ENCODE measurements at places on chromosomes 5 and 9.

GRCh38 chr9:133171161-133171961, 7.6 kb upstream of the GBGT1 start:
- DNase-seq: no peak

- no peak for DNase-seq
Observed at GRCh38 chr5:42760426-42760825, 3.8 kb downstream of the CCDC152 start.

- DNase-seq: no peak
Observed at GRCh38 chr5:39231705-39232525, 12.6 kb upstream of the FYB1 start.

GRCh38 chr9:105608721-105609598, 51.0 kb downstream of the FKTN start:
- no peak for DNase-seq

DNA sequence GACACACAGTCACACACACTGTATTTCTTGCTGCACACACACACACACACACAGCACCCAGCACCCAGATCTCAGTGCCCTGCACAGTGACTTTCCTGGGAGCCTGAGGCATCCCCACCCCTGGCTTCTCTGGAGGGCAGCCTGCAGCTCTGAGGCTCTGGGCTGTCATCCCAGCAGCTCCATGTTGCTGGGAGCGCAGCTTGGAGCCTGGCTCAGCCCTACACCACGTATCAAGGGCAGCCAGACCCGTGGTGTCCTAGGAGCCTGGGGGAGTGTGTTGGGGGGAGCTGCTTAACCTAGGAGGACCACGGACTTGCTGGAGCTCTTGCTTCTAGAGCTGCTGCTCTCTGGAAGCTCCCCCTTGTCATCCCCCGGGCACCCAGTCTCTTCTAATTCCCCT, 5.2 kb downstream of the IER5L start:
- DNase-seq: no peak

GRCh38 chr9:21096172-21096900, 18.6 kb upstream of the IFNB1 start:
- peak; percentile 21 for DNase-seq

DNA sequence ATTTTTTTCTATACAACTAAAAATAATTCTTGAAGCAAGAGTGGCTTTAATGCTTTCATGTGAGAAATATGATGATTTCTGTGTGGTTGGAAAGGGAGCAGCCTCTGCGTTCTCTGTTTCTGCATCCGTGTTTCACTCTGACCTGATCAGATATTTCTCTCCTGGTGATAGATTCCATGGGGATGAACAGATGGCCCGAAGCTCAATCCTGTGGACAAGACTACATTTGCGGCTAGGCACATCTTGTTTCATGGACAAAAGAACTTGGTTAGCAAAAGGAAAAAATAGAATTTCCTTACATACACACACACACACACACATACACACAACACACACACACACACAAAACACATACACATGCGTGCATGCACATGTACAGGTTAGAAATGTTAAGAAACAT, 218.2 kb upstream of the ADAMTS16 start:
- no peak for DNase-seq

DNA sequence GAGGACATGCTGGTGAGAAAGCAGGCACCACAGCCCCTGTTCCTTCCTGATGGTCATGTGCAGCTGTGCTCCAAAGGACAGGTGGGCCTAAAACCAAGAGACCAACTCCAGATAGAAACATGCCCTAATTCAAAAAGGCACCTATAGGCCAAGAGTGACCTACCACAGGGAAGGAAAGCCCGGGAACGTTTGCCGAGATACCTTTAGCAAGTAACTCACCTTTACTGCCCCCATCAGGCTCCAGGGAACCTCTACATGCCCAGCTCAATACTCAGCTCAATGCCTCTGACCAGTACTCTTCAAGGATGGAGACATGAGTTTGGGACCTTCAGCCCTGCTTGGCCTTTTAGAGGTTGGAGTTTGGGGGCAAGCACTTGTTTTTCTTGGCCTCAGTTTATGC, 172.8 kb upstream of the FSTL4 start:
- DNase-seq: no peak

- DNase-seq: no peak
Observed at GRCh38 chr5:14269395-14269794, 126.3 kb downstream of the TRIO start.

GRCh38 chr5:111551161-111551560, 38.8 kb upstream of the STARD4 start:
- no peak for DNase-seq

- no peak for DNase-seq
Observed at GRCh38 chr5:170722316-170722715, 61.2 kb upstream of the GABRP start.

GRCh38 chr9:123769719-123770118, 160.2 kb downstream of the DENND1A start:
- no peak for DNase-seq

DNA sequence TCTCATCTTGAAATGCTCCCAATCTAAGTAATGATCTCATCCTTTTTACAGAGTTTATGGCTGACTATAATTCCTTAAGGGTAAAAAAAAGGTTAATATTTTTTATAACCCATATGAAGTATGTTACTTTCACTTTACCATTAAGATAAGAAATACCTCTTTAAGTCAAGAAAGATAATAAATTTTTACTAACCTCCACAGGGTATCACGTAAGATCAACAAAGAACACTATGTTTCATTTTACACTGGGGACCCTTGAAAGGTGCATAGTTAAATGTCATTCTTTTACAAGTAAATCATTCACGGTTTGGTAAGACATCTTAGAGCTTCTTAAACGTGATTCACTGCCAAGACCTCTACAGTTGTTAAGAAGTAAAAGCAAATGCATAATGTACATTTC, 472.7 kb upstream of the CDH9 start:
- no peak for DNase-seq

DNA sequence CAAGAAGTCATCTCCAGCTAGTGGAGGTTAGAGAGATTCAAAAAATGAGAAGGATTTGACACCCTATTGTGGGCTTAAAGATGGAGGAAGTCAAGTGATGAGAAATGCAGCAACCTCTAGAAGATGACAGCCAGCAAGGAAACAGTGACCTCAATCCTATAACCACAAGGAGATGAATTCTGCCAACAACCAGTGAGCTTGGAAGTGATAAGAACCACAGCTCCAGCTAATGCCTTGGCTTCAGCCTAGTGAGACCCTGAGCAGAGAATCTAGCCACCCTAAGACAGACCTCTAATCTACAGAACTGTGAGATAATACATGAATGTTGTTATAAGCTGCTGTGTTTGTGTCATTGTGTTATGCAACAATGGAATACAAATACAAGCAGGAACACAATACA, 262.4 kb downstream of the GRIA1 start:
- no peak for DNase-seq

GRCh38 chr5:42614509-42614908, 142.1 kb upstream of the CCDC152 start:
- no peak for DNase-seq

DNA sequence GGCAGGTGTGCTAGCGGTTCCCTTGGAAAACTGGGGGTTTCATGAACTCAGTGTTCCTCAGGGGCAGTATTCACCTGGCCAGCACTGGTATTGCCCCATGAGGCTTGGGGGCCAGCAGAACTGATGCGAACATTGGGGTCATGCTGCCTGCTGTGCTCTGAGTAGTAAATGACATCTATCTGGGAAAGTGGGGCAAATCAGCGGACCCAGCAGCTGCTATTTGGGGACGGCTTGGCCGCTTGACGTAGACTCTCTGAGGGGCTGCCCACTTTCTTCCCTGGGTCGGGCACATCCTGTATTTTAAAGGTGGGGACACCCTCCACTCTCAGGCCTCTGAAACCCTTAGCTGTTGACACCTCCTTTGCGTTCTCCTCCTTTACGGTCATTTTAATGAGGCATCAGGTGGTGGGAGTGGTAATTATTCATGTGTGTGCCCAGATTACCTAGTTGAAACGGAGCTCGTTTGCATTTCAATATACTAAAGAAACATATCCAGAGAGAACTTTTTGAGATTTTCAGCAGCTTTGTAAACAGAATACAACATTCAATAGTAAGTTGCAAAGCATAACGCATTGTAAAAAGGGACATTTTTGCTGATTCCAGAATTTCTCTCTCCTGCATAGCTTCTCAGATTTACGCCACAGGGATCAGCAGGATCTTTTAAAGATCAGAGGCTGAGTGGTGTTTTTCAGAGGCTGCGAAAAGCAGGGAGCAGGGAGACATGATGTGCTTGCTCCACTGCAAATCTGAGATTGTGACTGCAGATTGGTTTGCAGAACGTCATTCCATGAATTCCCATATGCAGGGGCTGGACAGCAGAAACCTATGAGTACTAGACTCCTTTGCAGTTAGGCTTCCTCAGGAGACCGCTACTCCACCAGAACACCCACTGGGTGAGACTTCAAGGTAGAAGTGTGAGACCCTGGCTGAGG, 56.8 kb upstream of the ZFR start:
- DNase-seq: no peak

- no peak for DNase-seq
Observed at GRCh38 chr9:77903666-77904285, 127.8 kb downstream of the GNAQ start.

GRCh38 chr5:80704221-80704620, 49.4 kb upstream of the DHFR start:
- DNase-seq: no peak

DNA sequence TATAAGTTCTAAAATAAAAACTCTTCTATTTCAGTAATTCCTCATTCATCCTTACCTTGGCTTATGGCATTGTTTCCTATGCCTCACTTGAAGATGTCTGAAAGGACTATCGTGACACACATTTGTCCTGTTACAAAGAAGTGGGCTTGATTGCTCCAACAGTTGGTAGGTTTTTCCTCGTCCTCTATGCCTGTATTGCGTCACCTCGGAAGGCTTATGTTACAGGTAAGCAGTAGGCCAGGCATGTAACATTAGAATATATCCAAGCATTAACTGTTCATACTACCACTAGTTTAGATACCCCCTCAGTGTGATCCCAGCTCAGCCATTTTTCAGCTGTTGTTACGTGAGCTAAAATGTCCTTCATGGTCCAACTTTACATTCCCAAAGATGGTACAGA, 116.7 kb downstream of the MLLT3 start:
- DNase-seq: no peak

- DNase-seq: no peak
Observed at GRCh38 chr9:135413086-135413375, 66.6 kb upstream of the PPP1R26 start.

- no peak for DNase-seq
Observed at GRCh38 chr5:77400645-77401044, 91.5 kb downstream of the WDR41 start.

GRCh38 chr9:4690144-4690543, 10.8 kb downstream of the CDC37L1 start:
- no peak for DNase-seq

- DNase-seq: no peak
Observed at GRCh38 chr9:137307255-137308056, 5.4 kb upstream of the NRARP start.

DNA sequence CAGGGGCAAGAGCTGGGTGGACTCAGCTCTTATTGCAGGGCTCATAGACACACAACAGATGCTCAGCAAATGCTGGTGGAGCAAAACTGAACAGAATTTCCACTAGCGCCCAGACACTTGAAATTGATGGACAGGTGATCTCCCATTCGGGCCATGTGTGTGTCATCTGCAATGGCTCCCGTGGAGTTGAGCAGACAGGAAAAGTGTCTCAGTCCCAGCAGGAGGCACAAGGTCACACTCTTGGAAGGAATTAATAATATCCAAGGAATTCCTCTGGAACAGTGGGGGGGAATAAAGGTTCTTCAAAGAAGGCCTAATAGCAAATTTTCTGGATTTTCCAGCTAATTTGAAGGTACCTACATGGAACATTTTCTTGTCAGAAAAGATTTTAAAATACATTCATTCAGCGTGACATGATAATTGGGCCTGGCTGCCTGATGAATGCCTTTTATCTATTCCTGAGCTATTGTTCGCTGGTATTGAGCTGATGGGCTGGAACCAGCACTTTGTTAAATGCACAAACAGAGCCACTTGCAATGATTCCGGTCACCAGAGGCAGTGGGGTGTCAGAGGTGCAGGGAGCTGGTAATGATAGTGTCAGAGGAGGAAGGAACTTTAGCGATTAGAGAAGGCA, 31.5 kb upstream of the ALDH1B1 start:
- DNase-seq: no peak

DNA sequence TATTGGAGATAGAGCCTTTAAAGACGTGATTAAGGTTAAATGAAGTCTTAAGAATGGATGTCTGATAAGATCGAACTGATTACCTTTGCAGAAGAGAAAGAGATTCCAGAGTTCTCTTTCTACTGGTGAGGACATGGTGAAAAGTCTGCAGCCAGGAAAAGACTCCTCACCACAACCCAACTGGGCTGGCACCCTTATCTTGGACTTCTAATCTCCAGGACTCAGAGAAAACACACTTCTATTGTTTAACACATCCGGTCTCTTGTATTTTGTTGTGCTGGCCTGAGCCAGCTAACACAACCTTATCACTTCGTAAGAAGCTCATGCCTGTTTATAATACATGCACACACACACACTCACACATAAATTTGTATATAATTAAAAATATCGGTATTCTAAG, 489.1 kb downstream of the PRDM9 start:
- no peak for DNase-seq

DNA sequence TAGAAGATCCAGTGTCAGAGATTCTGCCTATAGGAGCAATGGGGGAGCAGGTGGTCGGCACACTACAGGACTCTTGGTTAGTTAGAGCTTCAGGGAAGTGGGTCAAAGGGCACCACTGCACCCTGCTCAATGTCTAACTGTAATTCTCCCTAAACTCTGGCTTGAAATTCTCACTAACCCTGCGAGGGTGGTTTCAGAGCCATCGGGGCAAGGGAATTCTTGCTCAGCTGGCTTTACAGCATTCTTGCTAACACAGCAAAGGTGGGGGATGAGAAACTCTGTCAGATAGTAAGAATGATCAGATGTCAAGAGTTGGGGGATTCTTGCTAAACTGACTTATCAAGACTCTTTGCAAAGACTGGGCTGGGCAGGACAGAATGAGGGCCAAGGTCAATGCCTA, 4.7 kb upstream of the ZNF354C start:
- no peak for DNase-seq

DNA sequence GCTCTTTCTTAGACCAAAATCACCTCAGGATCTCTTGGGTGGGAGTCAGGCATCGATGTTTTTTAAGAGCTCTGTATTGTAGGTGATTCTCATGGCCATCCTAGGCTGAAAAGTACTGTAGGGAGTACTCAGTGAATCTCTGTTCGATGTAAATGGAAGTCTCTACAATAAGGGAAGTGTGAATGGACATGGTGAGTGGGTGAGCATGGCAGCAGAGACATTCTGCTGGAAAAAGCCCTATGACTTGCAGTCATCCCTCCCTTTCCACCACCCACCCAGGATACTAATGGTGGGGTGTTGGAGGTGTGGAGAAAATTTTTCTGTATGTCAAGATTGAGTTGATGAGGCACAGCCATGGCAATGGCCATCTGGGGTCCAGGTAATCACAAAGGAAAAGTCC, 30.9 kb downstream of the ZNF366 start:
- no peak for DNase-seq

GRCh38 chr9:98214811-98215210, 22.4 kb upstream of the CORO2A start:
- no peak for DNase-seq

- no peak for DNase-seq
Observed at GRCh38 chr5:133873449-133873848, 95.0 kb downstream of the C5orf15 start.
